RWPE1 (cell line): ENCODE measurements at places on chromosomes 5 and 9.

DNA sequence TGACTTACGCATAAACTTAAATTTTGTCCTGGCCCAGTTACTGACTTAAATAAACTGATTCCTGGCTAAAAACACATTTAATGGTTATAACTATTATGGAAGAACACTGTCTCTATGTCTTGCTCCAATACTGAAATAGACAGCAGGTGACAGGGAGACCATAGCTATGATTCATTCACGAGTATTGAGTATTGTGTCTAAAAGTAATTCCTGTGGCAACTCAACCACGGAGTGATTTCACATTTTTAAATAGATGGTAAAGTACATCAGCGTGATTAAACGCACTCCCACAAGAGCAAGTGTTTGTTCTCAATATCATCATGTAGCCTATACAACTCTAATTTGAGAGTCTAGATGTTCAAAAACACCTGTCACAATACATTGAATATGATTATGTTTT lies 35.9 kb upstream of the PCSK1 start:
- DNase-seq: no peak

GRCh38 chr5:131381021-131381420 lies 117.2 kb downstream of the CDC42SE2 start:
- DNase-seq: no peak

- no peak for DNase-seq
These were observed 61.7 kb upstream of the SHB start for GRCh38 chr9:38130724-38131123.

GRCh38 chr5:56534102-56534829 lies 281.1 kb upstream of the MAP3K1 start:
- DNase-seq: peak; percentile 96

DNA sequence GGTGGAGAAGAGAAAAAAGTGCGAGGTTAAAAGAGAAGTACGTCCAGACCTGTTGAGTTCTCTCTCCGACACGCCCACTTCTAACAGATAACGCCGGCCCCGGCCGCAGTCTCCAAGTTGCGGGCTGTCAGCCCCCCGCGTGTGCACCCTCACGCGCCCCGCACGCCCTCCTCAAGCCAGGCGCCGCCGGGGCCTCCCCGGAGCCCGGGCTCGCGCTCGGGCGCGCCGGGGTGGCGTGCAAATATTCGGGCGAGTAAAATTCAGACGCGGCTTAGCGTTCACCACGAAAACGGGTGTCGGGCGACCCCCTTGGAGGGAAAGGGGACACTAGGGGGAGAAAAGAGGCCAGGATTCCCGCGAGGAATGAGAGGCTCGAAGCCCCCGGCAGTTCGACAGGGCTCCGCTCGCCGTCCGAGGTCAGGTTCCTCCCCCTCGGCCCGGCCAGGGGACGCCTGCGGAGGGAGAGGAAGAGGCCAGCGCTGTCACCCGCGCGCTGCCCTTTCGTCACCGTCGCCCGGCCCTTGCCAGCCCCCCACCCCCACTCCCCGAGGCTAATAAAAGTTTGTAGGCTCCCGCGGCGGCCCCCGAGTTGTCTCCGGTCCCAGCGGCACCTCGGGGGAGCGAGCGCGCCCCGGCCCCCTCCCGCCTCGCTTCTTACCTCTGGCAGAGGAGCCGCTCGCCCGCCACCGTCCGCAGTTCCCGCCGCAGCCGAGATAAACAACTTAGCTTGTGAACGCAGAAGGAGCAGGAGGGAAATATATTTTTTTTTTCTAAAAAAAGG lies 743 bp downstream of the NR3C1 start:
- DNase-seq: peak; percentile 50

DNA sequence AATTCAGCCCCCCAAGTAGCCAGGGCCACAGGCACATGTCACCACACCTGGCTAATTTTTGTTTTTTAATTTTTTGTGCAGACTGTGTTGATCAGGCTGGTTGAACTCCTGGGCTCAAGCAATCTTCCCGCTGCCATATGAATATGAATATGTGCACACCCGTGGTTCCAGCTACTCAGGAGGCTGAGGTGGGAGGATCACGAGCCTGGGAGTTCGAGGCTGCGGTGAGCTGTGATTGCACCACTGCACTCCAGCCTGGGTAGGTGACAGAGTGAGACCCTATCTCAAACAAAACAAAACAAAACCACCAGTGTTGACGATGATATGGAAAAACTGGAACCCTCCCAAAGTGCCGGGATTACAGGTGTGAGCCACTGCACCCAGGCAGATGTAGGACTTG lies 32.0 kb downstream of the EHMT1 start:
- DNase-seq: no peak

DNA sequence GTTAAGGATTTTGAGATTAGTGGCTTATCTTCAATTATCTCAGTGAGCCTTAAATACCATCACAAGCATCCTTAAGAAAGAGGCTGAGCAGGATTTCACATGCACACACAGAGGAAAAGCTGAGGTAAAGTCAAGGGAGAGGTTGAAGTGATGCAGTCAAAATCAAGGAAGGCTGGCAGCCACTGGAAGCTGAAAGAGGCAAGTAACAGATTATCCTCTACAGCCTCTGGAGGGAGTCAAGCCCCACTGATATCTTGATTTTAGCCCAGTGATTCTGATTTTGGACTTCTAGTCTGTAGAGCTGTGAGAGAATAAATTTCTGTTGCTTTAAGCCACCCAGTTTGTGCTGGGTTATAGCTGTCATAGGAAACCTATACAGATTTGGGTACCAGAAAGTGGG lies 80.1 kb downstream of the ANKRD31 start:
- DNase-seq: peak; percentile 18

DNA sequence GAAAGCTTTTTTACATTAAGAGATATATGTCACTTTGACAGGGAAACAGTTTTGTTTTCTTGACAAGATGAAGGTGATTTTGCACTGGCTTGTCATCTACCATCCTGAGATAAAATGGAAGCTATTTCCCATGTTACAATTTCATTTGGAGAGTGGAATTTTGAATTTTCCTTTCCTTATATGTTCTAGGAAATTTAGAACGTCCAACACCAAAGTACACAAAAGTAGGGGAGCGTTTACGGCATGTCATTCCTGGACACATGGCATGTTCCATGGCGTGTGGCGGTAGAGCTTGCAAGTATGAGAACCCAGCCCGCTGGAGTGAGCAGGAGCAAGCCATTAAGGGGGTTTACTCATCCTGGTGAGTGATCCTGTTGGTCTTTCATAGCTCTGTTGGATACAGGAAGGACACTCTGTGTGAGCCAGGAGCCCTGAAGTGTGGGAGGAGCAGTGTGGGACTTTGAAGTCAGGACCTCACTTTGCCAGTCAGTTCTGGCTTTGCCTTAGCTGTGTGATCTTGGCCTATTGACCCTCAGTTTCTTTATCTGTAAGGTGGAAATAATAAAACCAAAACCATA lies 887 bp downstream of the PTPDC1 start:
- DNase-seq: no peak

DNA sequence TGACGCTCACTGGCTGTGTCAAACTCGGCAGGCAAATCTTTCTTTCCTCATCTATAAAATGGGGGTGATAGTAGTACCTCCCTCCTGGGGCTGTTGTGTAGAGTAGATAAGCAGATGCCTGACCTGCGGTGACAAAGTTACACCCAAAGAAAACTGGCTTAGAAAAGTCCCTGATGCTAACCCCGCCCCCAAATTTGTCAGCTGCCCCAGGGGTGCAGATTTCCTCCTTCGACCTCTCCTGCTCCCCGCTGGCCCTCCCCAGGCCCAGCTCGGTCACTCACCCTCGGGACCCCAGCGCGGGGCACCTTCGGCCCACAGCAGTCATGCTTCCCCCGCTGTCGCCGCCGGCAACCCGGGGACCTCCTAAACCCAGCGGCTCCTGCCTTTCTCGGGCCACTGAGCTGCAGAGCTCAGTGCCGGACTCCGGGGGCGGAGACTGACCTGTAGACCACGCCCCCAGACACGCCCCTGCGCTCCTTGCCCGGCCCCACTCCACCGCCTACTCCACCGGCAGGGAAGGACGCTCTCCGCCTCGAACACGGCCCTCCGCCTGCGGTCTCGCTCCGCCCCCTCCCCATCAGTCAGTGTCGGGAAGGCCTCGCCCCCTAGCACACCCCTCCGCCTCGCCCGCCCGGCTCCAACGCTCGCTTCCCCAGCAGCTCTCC lies 7.4 kb downstream of the SH2D3C start:
- DNase-seq: peak; percentile 100

GRCh38 chr5:75059912-75060545 lies 7.7 kb upstream of the GCNT4 start:
- DNase-seq: no peak

DNA sequence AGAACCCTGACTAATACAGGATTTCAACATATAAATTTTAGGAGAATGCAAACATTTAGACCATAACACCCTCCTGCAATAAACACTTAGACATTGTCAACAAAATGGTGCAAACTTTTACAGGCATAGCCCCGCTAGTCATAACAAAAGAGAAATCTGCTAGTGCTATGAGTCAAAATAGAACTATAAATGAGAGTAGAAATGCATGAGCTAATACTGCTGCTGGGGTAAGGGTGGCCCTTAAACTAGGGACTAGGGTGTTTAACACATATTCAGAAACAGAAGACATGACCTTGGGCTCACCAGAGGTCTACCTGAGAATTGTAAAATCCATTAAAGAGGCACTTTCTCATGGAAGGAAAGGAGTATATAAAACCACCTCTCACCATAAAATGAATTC lies 131.6 kb downstream of the TLR4 start:
- no peak for DNase-seq

- DNase-seq: no peak
These were observed 229.4 kb downstream of the DMAC1 start for GRCh38 chr9:7570107-7570720.

DNA sequence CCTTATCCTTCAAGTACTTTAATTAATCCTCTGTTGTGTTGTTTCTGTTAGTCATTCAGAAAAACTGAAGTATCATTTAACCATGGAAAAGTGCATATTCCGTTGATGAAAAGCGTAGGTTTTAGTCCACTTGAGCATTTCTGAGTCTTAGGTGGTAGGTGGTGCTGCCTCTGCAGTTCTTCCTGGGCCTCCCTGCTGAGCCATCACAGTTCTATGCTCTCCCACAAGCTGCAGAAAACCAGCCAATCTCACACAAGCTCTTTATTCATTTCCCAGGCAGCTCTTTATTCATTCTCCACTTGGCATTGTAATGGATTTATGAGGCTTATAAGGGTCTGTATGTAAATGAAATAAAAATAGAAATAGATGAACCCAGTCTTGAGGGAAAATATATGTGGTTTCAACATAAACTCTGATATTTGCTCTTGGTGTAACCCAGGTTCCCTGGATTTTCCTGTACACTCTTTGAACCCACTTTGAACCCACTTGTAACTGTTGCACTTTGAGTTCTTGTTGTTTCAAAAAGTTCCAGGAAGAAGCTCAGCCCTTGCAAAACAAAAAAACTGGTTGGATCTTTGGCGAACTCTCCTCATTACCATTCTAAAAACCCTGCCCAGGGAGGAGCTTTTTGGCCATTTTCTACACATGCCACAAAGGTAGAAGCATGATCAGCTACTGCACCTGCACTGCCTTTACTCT lies 56.0 kb downstream of the ZNF510 start:
- DNase-seq: no peak

DNA sequence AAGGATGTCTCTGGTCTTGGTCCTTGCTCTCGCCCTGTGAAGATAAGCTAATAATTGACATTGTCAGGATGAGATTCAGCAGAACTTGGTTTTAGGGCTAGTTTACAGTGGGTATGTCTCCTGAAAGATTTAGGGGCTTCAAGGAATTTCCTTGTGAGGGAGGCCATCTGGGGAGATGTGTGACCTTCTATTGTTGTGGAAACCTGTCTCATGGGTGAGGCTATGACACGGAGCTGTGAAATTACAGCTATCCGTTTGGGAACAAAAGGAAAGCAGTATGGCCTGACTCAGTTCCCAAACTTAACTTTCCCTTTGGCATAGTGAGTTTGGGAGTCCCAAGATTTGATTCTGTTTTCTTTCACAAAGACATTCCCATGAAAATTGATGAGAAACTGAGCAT lies 142.0 kb downstream of the PARP8 start:
- DNase-seq: no peak

DNA sequence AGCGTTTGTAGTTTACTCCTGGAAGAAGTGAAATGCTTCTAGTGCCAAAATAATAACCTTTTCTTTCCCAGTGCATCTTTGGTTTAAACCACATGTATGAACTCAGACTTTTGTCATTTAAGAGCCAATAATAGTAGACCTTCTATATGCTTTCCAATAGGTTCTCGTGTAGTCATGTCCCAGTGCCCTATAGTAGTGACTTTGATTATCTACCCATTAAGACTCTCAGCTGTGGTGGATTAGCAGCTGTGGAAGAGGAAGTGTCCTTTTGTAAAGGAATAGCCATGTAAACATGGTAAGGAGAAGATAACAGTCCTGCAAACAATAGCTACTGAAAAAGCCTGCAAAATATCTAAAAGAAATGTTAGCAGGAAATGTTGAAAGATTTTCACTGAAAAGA lies 765.3 kb downstream of the MTRR start:
- DNase-seq: no peak

DNA sequence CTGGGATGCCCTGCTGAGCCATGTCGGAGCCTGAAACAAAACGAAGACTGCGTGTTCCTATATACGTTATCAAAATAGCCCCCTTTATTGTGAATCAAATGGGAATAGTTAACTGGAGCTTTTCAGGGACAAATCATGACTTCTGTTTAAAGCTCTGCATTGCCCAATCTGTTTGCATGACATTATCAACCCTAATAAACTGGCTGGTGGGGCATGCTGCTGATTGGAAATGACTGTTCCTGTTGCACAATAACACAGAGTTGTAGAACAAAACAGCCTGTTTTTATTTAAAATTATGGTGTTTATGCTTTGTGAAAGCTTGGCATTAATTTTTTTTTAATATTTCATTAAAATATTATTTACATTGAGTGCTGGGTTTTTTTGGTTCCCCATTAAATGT lies 215.5 kb downstream of the TMEM167A start:
- no peak for DNase-seq

DNA sequence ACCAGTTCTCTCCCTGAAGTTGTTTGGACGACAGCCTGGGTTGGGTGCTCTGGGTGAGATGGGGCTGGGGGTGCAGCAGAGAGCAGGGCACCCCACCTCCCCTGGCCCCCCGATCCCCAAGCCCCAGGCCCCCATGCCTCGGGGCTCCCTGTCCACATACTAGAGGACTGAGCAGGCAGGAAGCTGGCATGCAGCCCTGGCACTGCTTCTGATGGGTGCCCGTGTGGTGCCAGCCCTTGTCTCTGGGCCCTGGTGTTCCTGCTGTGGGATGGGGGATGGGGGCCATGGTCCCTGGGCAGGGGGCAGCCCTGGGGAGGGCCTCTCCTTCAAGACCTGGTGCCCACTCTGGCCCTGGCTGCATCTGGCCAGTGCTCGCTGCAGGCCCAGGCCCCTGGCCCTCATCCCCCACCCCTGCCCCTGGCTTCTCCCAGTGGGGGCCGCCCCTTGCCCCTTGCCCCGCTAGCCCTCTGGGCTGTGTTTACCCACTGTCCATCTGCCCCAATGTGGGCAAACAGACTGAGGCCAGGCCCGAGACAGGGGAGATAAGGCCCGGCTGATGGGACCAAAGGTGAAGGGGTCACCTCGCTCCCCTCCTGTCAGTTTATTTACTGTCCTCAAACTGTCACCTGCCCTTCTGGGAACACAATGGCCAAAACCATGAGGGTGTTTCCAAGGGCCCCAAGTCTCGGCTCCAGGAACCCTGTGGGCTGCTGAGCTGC lies 67.3 kb upstream of the RXRA start:
- DNase-seq: no peak

GRCh38 chr5:52579391-52579790 lies 208.3 kb upstream of the ITGA1 start:
- peak; percentile 30 for DNase-seq

GRCh38 chr5:39532511-39532910 lies 107.7 kb upstream of the DAB2 start:
- no peak for DNase-seq

- no peak for DNase-seq
These were observed 254.8 kb downstream of the SGCD start for GRCh38 chr5:156581725-156582124.
